ENCODE measurements at places on chromosomes 5 and 9.

- DNase-seq = no peak
Measured at GRCh38 chr5:157236423-157236822, 29.5 kb upstream of the CYFIP2 start.

- DNase-seq = no peak
Measured at GRCh38 chr5:157326440-157327005, 60.6 kb downstream of the CYFIP2 start.

- DNase-seq = no peak
Measured at GRCh38 chr9:69546265-69546664, 125.9 kb downstream of the APBA1 start.

DNA sequence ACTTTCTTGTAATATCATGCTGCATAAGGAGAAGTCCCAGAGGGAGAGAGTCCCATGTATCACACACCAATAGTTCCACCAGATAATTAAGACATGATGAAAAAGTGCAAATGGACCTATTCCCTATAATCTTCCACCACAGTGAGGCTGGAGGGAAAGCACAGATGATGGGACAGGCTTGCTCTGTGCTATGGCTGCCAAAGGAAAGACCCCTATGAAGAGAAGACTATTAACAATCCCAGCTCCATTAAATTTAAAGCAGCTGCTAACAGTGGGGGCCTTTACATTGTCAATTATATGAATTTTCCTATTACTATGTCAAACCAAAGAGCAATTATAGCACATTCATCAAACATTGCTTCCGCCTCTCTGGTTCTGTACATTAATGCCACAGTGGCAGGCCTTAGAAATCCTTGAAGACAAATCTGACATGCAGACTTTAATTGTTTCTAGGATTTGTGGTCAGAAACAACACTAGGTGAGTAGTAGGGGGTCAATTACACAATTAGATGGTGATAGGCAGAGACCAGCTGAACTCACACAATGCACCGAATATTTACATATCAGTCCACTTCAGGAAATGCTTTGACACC lies 551.3 kb downstream of the TLE1 start:
- no peak for DNase-seq

- DNase-seq = no peak
Measured at GRCh38 chr5:73827106-73827450, 201.1 kb downstream of the ARHGEF28 start.

- no peak for DNase-seq
Measured at GRCh38 chr9:128788445-128788844, 1.4 kb downstream of the TBC1D13 start.

GRCh38 chr9:116124472-116125040 lies 29.0 kb upstream of the PAPPA start:
- DNase-seq = no peak

- no peak for DNase-seq
Measured at GRCh38 chr9:69946800-69947437, 96.7 kb upstream of the MAMDC2 start.

GRCh38 chr5:138936225-138936967 lies 61.3 kb upstream of the LRRTM2 start:
- no peak for DNase-seq

- DNase-seq = no peak
Measured at GRCh38 chr5:137997726-137998213, 35.1 kb downstream of the FAM13B start.

- no peak for DNase-seq
Measured at GRCh38 chr9:114367772-114368569, 19.8 kb downstream of the AKNA start.

- no peak for DNase-seq
Measured at GRCh38 chr5:99706160-99706559, 777.4 kb upstream of the CHD1 start.

DNA sequence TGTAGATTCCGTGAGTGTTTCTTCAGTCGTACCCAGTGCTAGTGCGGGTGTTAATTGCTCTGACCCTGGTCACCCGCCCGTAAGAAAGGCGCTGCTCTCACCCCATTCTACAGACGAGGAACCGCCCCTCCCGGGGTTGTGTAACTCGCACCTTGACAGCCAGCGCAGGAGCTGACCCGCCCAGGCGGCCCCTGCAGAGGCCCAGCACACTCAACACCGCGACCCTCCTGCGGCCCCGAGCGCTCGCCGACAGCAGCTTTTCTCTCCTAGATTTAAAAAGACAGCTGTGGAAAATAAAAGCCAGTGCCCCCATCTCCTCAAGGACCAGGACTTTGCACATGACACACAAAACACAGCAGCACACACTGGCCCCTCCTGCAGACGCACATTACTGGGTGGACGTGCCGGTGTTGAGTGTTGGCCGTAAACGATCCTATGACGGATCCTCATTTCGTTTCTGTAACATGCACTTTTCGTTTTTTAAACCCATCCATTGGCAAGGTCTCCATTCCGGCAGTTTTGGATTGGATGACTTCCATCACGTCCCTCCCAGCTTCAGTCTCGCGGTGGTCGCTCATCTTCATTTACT lies 22.9 kb downstream of the OR2V2 start:
- DNase-seq = no peak

GRCh38 chr9:92468206-92468605 lies 14.1 kb downstream of the ASPN start:
- no peak for DNase-seq

DNA sequence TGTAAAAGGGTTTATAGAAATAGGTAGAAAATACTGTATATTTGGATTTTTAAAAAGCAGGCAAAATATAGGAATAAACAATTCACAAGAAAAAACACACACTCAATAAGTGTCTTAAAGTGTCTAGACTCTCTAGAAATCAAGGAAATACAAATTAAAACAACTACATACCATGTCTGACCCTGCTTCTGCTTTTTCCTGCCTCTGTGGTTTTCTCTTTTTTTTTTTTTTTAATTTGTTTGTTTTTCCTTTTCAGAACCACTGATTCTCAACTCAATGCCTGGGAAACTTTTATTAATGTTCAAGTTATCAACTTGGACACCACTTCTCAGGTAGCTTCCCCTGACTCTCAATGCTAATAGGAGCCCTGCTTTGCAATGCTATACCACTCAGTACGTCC lies 25.5 kb upstream of the TAS2R1 start:
- no peak for DNase-seq

GRCh38 chr9:10144355-10144754 lies 468.4 kb downstream of the PTPRD start:
- no peak for DNase-seq

GRCh38 chr9:33146298-33146697 lies 20.8 kb downstream of the B4GALT1 start:
- no peak for DNase-seq

All from activated CD4-positive, CD25-positive, alpha-beta regulatory T cell (primary cell).